Stimulated activated effector memory CD8-positive, alpha-beta T cell treated with anti-CD3 and anti-CD28 coated beads, Interleukin-12 subunit alpha, Interleukin-12 subunit beta, amount 100 ng/mL, for 72 hours (primary cell): ENCODE measurements at places on chromosomes 12 and 14.
A peak's percentile ranks its signal among the peaks of the same experiment; 100 is the strongest.

- no peak for DNase-seq
These were observed 187.8 kb downstream of the TBX5 start for GRCh38 chr12:114218136-114218535.

- no peak for DNase-seq
These were observed 233.7 kb downstream of the NTF3 start for GRCh38 chr12:5665615-5666014.

DNA sequence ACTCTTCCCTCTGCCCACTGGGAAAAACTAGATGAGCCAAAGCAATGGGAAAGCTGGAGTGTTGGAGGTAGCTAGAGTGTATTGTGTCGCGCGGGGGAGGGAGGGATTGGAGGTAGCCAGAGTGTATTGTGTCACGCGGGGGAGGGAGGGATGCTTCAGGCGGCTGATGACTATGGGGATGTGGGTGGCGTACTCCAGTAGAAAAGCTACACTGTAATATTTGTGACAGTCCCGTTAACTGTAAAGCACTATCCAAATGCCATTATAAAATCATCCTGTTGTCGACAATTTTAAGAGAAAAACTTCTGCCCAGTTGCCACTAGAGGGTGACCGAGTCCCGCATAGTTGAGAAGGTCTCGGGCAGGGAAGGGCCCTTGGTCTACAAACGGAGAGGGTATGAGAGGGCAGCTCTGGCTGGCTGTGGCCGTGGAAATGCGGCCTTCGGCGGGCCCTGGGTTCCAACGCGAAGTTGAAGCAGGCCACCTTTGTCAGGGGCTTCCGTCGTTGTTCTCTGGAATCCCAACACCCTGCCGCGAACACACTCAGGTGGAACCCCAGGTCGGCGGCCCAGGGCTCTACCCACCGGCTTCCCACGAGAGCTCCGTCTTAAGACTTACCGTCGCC, 15.1 kb upstream of the PLEK2 start:
- DNase-seq = peak; percentile 79

DNA sequence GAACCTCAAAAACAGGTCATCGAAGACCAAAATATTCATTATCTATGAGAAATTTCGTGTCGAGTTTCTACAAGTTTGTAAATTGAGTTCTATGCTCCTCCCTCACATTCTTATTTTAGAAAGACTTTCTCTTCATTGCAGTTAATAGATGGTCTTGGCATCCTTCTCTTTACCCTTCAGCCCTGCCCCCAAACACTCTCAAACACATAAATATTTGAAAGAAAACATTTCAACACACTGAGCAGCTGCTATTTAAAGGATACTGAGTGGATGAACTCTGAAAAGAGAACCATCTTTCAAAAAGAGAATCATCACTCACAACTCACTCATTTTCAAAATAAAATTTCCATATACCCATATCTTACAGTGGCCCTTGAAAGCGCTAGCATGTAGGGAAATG, 67.1 kb downstream of the NUAK1 start:
- DNase-seq = no peak

GRCh38 chr12:132475304-132476037, 14.5 kb upstream of the FBRSL1 start:
- DNase-seq = peak; percentile 75

DNA sequence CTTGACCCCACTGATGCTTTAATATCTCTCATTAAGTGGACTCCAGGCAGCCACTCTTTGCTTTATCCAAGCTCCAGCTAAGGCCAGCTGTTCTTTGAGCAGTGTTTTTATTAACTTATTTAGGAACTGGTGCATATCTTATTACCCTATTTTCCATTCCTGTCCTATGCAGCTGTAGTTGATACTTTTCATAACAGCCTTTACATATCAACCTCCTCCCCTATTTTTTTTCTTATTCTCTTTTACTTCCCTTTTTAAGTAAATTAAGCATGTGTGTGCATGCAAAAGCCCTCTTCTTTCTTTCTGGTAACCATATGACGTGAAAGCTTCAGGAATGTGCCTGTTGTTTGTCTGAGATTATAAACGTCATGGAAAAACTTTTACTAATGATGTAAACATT, 121.2 kb downstream of the PTPRQ start:
- DNase-seq = no peak

GRCh38 chr12:118288174-118288573, 84.5 kb downstream of the TAOK3 start:
- no peak for DNase-seq

DNA sequence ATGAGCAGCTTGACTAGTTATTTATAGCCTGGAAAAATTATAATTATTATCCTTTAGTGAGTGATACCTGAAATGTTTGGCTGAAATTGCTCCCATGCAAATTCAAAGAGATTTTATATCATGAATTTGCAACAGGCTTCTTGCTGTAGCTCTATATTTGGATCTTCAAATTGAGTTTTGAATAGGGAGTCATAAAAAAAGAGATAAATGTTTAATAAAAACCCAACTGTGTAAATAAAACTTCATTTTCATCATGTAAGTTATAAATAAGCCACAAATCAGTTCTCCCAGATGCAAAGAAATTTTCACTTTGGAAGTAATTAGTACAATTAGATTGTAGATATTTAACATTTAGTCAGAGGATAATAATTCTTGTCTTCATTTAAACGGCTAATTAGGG, at the start of gene TAS2R8:
TAS2R8 (minus strand) TSS at position 101 of the 400 bp plus-strand sequence. CDS start 306 bp downstream, outside the sequence.
- DNase-seq = no peak

GRCh38 chr12:105948331-105948730, 190.4 kb downstream of the NUAK1 start:
- no peak for DNase-seq

- no peak for DNase-seq
These were observed 12.5 kb upstream of the AVPR1A start for GRCh38 chr12:63163541-63163940.

- no peak for DNase-seq
These were observed 96.1 kb upstream of the SLC16A7 start for GRCh38 chr12:59499774-59500173.
